ENCODE measurements at places on chromosomes 6 and 20. TPM values are rescaled to one million over a fixed set of nuclear protein-coding genes. Genes with fewer than 3 reads are reported as not detected.
A peak's percentile ranks its signal among the peaks of the same experiment; 100 is the strongest.

GRCh38 chr6:4125933-4126864 lies 9.2 kb downstream of the ECI2 start:
- DNase-seq = peak; percentile 10

CDH26 gene
- 2.0 TPM for total RNA-seq

DNA sequence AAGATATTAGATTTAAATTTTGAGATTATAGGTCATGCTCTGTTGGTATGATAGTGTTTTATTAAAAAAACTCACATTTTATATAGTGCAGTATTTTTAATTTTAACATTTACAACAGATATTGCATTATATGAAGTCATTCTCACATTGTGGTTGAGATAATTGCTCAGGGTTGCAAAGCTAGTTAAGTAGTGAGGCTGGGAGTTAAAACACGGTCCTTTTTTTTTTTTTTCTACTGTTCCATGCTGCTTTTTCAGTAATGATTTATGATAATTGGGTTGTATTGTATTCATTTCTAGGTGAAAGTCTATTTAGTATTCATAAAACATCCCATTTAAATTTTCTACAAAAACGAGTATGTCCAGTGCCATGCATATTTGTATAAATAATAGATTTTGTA lies 117.6 kb upstream of the EDN1 start:
- DNase-seq = no peak

GRCh38 chr6:36695414-36695813 lies 2.2 kb upstream of the RAB44 start:
- DNase-seq = no peak

- peak; percentile 25 for DNase-seq
Observed at GRCh38 chr6:130575971-130576370, 210.2 kb downstream of the TMEM200A start.

MICB gene
- 37.6 TPM for total RNA-seq

EPB41L1 gene
- total RNA-seq = not detected

DNA sequence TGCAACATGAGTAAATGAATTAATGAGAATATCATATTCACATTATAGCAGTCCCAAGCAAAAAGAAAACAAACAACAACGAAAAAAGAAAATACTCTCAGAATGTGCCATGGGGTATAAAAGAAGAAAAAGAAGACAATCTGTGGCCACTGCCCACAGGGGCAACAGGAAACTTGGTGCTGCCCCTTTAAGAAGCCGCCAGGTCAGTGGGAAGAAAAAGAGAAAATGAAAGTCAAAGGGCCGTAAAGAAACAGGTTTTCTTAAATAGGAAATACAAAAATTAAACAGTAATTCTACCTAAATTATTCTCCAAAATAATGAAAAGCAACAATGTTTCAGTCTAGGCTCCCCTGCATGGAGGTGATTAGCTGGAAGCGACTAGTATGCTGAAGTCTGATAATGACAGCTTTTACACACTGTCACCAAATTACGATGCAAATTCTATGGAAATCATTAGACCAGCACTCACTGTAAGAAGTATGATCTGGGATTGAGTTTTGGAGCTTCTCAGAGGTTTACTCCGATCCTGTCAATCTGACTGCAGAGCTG lies 23.6 kb downstream of the GMDS start:
- DNase-seq = peak; percentile 19

C20orf173 gene
- total RNA-seq = not detected

- DNase-seq = peak; percentile 78
Observed at GRCh38 chr20:56411759-56412472, at the start of gene CASS4. Gene CASS4 (plus strand): TSS chr20:56412260. CDS start chr20:56412459, 199 bp downstream.

TMEM30A gene
- total RNA-seq = 72.0 TPM

GRCh38 chr6:16803294-16804200 lies 42.3 kb upstream of the ATXN1 start:
- no peak for DNase-seq

GRCh38 chr20:37407019-37407566 lies 61.2 kb downstream of the SRC start:
- no peak for DNase-seq

RBPJL gene
- not detected for total RNA-seq

SLC13A3 gene
- total RNA-seq = 0.63 TPM

SALL4 gene
- 0.33 TPM for total RNA-seq

OR12D3 gene
- not detected for total RNA-seq

- DNase-seq = no peak
Observed at GRCh38 chr6:3542032-3542640, 85.3 kb upstream of the SLC22A23 start.

GRCh38 chr6:77204555-77204954 lies 258.7 kb downstream of the HTR1B start:
- no peak for DNase-seq

All from natural killer cell (primary cell).